ENCODE measurements at places on chromosomes 4 and X.

DNA sequence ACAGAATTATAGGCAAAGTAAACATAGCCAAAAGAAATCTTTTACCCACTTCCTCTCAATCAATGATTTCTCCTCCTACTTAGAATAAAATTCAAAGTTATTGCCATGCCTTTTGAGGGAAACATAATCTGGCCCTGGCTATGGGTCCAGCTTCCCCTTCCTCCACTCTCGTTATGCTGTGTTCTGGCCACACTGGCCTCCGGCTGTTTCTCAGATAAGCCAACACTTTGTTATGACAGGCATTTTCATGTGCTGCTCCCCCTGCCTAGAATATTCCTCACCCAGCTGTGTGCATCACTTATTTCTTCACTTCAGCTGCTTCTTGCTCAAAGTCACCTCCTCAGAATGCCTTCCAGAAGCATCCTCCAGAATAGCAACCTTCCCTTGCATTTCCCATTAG lies 386.6 kb upstream of the AADAT start:
- DNase-seq, result no peak

DNA sequence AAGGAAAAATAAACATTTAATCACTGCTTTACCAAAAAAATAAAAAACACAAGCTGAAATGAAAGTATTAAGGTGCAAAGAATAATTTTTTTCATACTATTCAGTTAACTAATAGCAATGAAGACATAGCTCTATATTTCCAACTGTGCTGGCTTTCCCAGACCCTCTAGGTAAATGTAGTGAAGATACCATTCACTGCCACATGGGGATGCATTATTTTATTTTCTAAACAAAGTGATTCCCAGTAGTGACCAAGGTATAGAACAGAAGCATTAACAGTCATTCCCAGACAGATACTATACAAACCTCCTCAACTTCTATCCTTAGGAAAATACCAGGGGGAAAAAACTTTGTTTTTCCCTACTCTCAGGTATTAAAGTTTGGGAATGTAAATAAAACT lies 39.4 kb downstream of the ANTXR2 start:
- no peak for DNase-seq

DNA sequence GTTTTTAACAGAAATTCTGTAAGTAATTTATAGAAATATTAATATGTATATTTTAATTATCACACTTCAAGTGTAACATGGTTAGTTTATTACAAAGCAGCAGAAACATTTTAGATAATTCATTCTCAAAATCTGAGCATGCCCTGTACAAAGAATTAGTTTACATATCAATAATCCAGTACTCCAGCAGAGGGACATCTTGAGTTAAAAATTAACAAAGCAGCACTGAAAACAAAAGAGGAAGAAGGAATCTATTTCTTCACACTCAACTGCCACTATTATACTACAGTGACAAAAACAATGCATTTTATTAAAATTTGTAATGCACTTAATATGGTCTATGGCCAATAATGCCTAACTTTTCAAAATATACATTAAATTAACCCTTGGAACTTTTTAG lies 179.1 kb upstream of the KLHL4 start:
- no peak for DNase-seq

- no peak for DNase-seq
Measured at GRCh38 chrX:102593367-102593766, 5.9 kb upstream of the ARMCX5 start.

GRCh38 chrX:68876731-68877130 lies 47.9 kb downstream of the EFNB1 start:
- DNase-seq, result no peak

DNA sequence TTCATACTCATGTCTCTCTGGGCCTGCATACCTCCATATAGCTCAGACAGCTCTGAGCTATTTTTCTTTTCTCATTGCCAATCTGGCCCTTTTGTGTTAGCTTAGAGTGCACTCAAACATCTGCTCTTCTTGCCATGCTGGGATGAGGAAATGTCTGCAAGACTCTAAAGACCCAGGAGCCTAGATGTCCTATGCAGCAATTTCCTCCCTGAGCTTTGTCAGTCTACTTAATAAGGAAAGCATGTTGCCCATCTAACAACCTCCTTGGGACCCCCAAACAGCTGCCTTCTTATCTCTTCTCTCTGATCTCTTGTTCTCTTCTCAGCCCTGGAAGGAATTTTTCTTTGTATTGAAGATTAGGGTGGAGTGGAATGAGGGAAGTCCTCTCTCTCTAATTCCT lies 69.2 kb downstream of the UCHL1 start:
- no peak for DNase-seq

DNA sequence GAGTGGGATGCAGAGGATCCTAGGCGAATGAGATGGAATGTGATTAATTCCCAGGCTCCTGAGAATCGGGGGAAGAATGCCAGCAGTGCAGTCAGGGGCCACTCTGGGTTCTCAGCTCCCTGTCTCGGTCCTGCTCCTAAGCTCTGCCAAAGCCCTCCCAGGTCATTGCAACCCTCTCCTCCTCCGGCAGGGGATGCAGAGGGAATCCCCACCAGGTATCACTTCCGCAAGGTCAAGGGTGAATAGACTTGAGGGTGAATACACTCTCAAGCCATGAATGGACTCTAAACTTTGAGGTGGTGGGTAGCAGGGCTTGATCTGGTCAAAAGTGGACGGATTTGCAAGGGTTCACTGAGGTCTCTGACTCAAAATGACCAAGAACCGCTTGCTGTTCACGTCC lies 139.3 kb upstream of the MXRA5 start:
- DNase-seq, result no peak

GRCh38 chr4:95742872-95743271 lies 97.0 kb upstream of the PDHA2 start:
- DNase-seq, result no peak

DNA sequence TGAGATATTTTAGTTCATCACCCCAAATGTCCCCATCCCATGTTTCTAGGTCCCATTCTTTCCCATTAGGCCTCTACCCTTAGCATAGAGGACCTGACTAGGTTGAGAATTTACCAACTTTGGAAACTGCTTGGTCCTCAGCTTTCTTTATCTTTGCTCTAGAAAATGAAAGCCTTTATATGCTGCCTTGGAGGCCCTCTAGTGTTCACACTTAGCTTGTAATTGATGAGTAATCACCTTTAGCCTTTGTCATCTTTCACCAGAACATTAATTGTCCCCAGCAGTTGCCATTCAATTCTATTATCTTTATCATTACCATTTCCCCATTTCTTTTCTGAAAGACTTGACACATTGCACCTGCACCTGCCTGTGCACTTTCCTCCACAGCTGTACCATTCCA lies 589.2 kb upstream of the NR3C2 start:
- DNase-seq, result no peak

GRCh38 chrX:130260316-130260715 lies 8.4 kb downstream of the ZNF280C start:
- no peak for DNase-seq

GRCh38 chrX:107465932-107466620 lies 16.6 kb downstream of the FRMPD3 start:
- no peak for DNase-seq

- no peak for DNase-seq
Measured at GRCh38 chr4:136925203-136925602, 607.1 kb downstream of the PCDH18 start.

- DNase-seq, result peak; percentile 57
Measured at GRCh38 chrX:42837747-42838146, 59.8 kb upstream of the PPP1R2C start.

DNA sequence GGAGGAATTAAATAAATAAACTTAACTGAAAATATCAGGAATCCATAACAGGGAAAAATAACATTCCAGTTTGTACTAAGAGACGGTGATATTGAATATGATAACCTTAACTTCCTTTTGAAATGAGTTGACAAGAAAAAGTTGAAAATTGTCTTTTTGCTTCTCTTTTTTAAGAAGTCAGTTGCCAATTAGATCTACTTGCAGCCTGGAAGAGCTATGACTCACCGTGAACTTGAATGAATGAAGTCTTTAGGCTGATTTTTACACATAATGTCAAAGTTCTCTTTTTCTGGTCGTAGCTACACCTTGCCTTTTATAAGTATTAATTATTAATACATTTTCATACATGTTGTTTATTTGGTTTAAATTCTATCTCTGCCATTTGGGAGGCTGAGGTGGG lies 94.4 kb upstream of the HPGD start:
- DNase-seq, result no peak

- no peak for DNase-seq
Measured at GRCh38 chr4:101366331-101366730, 19.0 kb upstream of the PPP3CA start.

GRCh38 chrX:105282077-105282476 lies 61.6 kb upstream of the TEX13A start:
- DNase-seq, result no peak

GRCh38 chr4:111323496-111323895 lies 700.6 kb upstream of the PITX2 start:
- no peak for DNase-seq

DNA sequence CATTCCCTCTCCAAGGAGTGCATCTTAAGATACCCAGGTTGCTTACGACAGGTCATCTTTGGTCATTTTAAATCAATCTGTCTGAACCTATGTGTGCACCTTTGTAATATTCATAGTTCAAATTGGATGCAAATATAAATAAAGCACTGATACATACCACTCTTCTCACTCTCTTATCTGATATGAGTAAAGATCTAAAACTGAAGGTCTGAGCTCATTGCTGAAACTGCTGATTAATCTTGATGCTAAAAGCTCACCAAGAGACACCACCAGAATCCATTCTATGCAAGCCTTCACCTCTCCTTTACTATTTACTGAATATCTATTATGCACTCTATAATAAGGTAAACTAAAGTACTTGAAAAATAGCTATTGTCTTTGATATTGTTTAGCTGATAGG lies 16.6 kb downstream of the HSD17B13 start:
- DNase-seq, result no peak

DNA sequence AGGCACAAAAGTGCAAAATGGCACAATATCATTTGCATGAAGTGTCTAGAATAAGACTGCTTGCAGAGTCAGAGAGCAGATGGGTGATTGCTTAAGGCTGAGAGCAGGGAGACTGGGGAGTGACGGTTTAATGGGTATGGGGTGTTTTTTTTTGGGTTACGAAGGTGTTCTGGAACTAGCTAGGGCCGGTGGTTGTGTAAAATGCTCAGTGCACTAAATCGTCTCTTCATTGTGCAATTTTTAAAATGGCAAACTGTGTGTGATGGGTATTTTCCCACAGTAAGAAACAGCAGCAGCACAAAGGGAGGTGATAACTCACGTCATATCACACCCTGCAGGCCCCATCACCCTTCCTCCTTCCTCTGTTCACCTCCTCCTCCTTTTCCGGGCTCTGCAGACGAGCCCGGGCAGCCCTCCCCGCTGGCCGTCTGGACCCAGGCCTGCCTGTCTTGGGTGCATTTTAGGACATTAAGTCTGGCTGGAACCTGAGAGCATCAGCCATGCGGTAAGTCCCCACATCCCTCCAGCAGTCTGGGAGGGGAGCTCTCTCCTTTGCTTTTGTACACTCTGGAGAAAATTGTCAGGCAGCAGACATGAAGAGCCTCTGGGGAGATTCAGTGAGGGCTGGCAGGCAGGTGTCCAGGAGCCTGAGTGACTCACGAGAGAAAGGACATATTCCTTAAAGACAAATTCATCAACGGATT lies 42.7 kb downstream of the ASMT start:
- no peak for DNase-seq

DNA sequence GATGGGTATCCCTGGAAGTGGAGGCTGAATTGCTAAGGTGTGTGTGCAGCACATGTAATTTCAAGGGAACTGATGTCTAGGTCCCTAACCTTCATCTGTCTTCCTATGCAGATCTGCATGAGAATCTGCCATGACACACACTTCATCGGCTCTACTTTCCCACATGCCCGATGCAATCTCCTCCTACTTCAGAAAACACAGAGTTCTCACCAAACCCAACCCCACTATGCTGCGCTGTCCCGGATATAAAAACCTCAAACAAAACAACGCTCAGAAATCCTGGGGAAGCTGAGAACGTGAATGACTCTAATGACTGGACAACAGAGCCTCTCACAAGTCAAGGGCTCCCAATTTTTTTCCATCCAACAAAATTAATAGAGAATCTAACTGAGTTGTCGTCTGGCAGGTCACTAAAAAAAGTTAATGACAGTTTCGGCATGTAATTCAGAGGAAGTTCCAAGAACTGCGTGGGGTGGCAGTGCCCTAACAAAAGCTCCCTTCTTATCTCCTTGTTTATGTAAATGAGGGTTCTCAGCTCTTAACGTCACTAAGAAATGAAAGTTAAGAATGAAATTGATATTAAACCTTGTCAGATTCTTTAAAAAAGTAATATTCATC lies 39.0 kb downstream of the STX18 start:
- peak; percentile 36 for DNase-seq

DNA sequence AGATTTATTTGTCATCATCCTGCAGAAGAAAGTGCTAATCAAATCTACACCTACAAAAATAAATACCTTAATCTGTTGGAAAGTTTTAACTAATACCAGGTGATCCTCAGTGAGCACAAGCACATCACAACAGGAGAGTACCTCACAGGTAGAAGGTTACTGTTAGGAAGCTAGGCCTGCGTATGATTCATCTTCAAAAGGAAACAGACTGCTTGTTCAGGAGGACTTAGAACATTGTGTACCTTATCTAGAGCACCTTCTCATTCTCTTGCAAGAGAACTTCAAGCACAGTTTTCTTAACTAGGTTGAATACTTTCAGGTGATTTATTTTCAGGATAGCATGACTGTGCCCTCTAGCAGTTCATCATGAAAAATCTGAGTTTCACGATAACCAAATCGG lies 54.2 kb downstream of the MND1 start:
- no peak for DNase-seq

DNA sequence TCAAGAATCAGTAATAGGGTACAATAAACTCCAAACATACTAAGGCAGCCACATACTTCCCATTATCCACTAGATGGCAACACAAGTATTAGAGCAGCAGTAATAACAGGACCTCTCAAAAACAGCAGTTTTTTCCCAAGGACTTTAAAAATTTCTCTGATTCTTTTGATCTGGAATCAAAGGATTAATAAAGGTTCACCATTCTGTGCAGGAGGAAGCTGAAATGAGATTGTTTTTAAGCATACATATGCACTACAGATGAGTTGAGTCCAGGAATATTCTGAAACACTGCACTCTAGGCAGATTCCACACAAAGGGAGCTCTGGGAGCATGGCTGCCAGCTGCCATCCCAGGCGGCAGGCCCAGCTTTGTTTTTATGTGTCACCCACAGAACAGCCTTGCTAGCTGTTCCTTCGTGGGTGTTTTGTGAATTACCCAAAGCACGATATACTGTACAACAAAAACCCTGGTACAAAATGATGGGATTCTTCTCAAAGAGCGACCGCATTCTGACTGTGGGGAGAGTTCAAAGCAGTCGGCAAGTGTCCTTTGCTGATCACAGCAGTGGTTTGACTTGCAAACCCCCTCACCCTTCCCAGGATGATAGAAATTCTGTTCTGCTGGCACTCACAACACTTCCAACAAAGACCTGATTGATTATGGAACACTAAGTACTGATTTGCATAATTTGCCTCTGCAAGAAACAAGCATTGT lies 61.0 kb downstream of the STX18 start:
- no peak for DNase-seq

GRCh38 chr4:174593701-174594100 lies 71.4 kb upstream of the HPGD start:
- DNase-seq, result no peak

Data from thymus (tissue), 14 donors.